ENCODE measurements at places on chromosomes 5 and 9.

GRCh38 chr9:4164356-4164755, 135.5 kb downstream of the GLIS3 start:
- DNase-seq, result no peak

DNA sequence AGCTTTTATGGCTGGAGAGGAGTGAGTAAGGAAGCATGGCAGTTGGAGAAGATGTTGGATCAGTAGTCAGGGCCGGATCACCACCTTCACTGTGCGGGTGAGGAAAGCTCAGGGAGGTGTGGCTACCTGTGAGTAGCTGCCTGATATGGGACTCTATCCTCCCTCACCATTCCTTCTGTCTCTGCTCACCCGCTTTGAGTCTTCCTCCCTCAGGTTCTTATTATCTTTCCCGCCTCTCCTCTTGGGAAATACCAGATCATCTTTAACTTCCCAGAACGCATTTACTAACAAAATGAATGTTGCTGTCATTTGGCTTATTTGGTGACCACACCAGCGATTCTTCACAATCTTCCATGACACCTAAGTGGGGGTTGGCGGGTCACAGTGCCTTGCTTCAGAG, 140.7 kb upstream of the GPR151 start:
- DNase-seq, result no peak

DNA sequence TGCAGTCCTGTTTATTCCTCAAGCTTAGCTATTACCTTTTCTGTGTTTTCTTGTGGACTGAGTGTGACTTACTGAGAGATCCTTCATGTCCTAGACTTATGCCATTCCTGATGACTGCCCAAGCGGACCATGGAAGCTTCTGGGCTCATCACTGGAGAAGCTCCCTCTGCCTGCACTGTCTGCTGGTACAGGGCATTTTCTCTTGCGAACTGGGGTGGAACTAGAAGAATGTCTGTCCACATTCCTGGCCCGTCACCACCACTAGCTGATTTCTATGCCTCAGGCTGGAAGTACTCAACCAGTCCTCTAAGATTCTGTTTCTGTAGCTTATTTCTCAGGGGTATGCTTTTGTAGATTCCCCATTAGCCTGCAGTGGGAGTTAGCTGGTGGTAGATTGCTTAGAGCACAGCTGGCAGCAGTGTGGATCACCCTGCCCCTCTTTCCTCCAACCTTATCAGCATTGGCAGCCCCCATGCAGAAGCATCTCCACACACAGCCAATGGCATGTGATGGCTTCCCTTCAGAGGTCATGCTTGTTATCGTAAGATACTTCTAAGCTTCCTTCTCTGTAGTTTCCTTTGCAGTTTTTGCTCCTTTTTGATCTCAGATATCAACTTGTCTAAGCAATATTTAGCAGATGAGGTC, 12.4 kb downstream of the SLC36A1 start:
- no peak for DNase-seq

GRCh38 chr9:77764894-77765780, 117.0 kb upstream of the GNA14 start:
- no peak for DNase-seq

Data from Ammon's horn (tissue), 1 donor.